ENCODE measurements at places on chromosomes 1 and 21. TPM values are rescaled to one million over a fixed set of nuclear protein-coding genes. Genes with fewer than 3 reads are reported as not detected.

GRCh38 chr1:1900883-1901640 is 10.2 kb upstream of the GNB1 start:
- no peak for DNase-seq

Gene CELA3A
- total RNA-seq: not detected

GRCh38 chr1:167344112-167344511 is 123.4 kb downstream of the POU2F1 start:
- no peak for DNase-seq

Gene FABP3
- total RNA-seq: not detected

- no peak for DNase-seq
Observed at GRCh38 chr1:63524201-63524600, 876 bp downstream of the EFCAB7 start.

Gene PTCH2
- 1.8 TPM for total RNA-seq

DNA sequence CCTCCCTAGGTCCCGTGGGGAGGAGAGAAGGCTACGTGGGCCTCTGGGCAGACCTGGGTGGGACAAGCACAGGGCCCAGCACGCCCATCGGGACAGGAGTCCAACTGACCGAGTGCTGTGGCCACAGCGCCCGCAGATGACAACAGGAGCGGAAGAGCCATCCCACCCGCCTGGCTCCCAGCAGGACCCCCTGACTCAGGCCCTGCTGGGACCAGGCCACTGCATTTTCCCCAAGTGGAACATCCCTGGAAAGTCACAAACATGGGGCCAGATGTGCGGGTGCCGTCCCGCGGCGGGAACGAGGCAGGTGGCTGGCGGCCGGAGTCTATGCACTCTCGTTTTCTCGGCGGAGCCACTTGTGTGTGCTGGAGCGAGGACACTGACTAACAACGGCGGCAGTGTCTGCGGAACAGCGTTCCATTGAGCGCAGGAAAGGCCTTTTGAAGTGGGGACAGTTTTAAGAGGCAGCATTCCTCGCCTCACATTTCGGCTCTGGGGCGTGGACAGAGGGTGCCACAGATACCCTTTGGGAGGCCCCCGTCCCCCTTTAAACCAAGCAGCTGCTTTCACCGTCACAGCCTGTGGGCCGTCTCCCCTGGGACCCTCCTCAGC is 93.7 kb upstream of the ARHGEF16 start:
- DNase-seq: no peak

DNA sequence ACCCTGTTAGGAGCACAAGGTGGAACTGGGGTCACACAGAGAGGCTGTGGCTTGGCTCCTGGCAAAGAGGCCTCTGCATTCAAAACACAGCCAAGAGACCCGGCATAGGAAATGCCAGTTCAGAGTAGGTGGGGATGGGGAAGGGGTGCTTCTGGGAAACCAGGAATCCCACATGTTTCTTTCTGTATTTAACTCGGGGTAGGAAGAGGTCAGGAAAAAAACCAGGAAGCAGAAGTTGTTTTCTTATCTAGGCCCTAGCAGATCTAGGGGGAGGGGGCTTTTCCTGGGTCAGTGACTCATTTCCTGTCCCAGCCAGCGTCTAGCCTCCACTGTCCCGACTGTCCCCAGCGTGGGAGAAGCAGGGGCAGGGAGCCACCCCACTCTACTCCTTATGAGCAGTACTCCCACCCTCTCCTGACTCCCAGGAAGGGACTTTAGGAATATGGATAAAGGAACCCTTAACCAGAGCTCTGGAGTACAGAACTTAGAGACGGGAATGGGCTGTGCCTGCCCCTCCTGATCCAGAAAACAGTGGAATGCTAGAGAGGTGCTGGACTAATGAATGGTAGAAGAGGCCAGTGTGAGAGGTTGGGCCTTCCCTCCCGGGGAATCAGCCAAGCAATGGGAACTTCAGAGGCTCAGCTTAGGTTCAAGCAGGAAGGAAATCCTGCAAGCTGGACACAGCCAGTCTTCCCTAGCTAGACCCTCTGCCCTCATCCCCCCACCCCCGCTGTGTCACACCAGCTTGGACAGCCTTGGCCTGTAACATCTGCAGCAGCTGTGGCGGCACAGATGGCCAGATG is 5.7 kb downstream of the FHL3 start:
- DNase-seq: no peak

- no peak for DNase-seq
Observed at GRCh38 chr1:217133958-217134856, 411.0 kb upstream of the ESRRG start.

Gene FMOD
- 1.00 TPM for total RNA-seq

DNA sequence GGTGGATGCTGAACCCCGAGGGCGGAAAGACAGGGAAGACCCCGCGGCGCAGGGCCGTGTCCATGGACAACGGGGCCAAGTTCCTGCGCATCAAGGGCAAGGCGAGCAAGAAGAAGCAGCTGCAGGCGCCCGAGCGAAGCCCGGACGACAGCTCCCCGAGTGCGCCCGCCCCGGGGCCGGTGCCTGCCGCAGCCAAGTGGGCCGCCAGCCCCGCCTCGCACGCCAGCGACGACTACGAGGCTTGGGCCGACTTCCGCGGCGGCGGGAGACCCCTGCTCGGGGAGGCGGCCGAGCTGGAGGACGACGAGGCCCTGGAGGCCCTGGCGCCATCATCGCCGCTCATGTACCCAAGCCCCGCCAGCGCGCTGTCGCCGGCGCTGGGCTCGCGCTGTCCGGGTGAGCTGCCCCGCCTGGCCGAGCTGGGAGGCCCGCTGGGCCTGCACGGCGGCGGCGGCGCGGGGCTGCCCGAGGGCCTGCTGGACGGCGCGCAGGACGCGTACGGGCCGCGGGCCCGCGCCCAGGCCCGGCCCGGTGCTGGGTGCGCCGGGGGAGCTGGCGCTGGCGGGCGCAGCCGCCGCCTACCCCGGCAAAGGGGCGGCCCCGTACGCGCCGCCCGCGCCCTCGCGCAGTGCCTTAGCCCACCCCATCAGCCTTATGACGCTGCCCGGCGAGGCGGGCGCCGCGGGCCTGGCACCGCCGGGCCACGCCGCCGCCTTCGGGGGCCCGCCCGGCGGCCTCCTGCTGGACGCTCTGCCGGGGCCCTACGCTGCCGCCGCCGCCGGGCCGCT is 20.7 kb downstream of the FOXO6 start:
- peak; percentile 38 for DNase-seq

DNA sequence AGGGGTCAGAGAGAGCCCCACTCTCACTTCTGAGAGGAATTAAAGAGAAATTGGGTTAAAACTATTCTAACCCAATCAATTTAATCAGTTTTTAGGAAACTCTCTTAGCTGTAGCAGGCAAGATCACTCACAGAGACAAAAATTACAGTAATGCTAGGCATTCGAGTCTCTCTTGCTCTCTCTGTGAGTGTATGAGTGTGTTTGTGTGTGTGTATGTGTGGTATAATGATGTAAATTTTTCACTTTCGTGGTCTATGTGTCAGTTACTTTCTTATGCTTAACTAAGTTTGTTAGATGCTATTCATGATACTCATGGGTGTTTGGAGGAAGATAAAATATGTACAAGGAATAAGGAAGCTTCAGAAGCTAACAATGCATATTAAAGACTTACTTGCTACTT is 131.3 kb downstream of the FASLG start:
- DNase-seq: no peak
